PC-9 (cell line): ENCODE measurements at places on chromosomes 6 and 20.

DNA sequence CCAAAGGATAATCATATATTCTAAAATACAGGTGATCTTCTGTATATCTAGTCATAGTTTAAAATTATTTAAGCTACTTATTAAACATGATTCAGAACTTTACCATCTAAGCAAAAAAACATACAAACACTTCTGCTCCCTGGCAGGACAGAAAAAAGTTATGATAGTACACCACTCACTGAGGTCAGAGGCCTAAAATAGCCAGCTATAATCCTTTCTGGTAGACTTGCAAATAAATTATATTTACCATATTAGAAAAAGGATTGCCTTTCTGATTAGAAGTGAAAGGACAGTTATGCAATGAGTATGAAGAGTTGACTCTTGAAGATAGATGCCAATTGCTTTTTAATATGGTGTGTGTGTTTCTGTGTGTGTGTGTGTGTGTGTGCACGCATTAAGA lies 207.4 kb downstream of the BMP2 start:
- H3K27ac ChIP-seq: no peak overlapping the region
- no peak for DNase-seq
- H3K36me3 ChIP-seq: no peaks in the 10 kb centered on the region
- H3K4me1 ChIP-seq: no peaks in the 10 kb centered on the region

DNA sequence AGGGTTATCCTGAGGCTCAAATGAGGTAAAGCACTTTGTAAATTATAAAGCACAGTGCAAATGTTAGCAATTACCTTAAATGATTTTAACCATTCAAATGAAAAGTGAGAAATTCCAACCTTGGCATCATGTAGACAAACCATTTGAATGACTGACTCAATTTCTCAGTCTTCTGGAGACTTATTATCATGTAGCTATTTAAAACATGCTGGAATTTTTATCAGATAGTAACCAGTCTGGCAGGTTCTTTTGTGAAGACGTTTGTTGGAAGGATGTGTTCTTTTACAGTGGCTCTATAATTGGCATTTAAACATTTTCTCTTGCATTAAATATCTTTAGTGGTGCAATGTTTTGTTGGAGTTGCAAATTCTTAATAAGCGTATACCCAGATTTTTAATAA lies 386.6 kb downstream of the NKAIN2 start:
- no peaks in the 10 kb centered on the region for H3K27me3 ChIP-seq
- no peak overlapping the region for H3K4me3 ChIP-seq
- peak; percentile 43 for DNase-seq
- no peaks in the 10 kb centered on the region for H3K36me3 ChIP-seq
- no peaks in the 10 kb centered on the region for H3K4me1 ChIP-seq

DNA sequence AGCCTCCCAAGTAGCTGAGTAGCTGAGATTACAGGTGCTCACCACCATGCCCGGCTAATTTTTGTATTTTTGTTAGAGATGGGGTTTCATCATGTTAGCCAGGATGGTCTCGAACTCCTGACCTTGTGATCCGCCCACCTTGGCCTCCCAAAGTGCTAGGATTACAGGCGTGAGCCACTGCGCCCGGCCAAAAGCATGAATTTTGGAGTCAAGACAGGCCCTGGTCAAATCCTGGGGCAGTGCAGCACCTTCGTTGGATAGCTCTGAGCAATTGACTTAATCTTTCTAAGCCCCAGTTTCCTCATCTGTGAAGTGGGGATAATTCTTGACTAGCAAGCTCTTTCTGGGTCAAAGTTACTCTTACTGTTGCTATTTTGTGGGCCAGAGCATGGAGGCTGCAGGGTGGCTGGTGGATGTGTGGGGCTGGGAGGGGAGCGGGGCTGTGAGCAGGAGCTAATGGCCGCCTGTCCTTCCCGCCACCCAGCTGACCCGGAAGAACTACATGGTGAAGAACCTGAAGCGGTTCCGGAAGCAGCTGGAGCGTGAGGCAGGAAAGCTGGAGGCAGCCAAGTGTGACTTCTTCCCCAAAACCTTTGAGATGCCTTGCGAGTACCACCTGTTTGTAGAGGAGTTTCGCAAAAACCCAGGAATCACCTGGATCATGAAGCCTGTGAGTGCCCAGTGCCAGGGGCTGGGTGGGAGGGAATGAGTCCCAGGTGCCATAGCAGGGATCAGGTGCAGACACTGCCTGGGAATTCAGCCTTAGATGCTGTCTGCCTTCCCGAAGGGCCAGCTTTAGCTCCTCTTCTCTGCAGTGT lies 39.0 kb downstream of the TTLL9 start:
- no peak overlapping the region for H3K27ac ChIP-seq
- H3K4me3 ChIP-seq: no peak overlapping the region
- DNase-seq: no peak
- peaks cover 4% of the 10 kb centered on the region; the same call in 1 of the 2 replicates for H3K27me3 ChIP-seq

DNA sequence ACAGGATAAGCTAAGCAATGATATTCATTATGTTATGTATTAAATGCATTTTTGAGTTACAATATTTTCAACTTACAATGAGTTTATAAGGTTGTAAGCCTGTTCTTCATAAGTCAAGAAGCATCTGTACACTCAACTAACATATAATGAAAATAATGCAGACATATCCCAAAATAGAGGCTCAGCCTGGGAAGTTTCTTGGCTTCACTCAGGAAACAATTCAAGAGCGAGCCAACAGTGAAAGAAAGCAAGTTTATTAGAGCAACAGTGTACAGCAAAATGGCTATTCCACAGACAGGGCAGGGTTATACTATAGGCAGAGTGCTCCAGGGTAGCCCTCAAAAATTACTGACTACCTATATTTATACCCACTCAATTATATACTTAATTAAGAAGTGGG lies 1581.8 kb downstream of the HACE1 start:
- no peaks in the 10 kb centered on the region for H3K36me3 ChIP-seq
- no peak for DNase-seq
- H3K4me1 ChIP-seq: no peaks in the 10 kb centered on the region

- H3K36me3 ChIP-seq: no peaks in the 10 kb centered on the region
- no peaks in the 10 kb centered on the region for H3K27me3 ChIP-seq
- no peak overlapping the region for H3K27ac ChIP-seq
- DNase-seq: no peak
- peaks cover 4% of the 10 kb centered on the region; the same call in 1 of the 2 replicates for H3K4me1 ChIP-seq
- H3K4me3 ChIP-seq: no peak overlapping the region
Measured at GRCh38 chr6:17923401-17923863, 64.0 kb downstream of the KIF13A start.

DNA sequence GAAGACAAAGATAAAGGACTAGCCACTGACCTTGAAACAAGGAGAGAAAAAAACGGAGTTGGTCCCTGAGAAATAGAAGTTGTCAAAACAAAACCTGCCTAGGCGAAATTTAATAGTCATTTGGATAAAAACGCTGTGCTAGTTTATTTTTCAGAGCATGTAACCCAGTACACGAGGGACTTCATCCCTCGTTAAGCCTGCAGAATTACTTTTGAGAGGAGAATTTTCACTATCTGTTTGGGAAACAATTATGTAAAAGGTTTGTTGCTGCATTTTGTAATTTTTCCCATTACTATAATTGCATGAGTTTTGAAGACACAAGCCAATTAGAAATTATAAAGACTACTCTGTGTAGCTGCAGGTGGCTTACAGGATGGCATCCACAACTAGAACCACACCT lies 71.6 kb upstream of the MAP3K7 start:
- no peak for DNase-seq
- H3K4me1 ChIP-seq: no peaks in the 10 kb centered on the region
- no peaks in the 10 kb centered on the region for H3K36me3 ChIP-seq
